H1 (cell line): ENCODE measurements at places on chromosomes 7 and 10.

DNA sequence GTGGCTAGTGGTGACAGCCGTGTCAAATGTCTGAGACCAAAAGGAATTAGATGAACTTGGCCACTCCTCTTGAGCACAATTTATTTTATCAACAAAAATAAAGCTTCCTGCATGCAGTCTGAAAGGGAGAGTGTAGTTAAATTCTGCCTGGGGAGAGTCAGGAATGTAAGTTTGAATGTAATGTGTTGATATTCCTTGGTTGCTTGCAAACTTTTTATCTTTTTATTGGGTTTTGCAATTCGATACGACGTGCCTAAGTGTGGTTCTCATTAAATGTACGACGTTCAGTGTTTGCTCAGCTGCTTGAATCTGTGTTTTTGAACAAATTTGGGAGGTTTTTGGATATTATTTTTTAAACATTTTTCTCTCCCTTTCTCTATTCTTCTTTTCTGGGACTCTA, 839.9 kb downstream of the CCSER2 start:
- H3K36me3 ChIP-seq, result no peaks in the 10 kb centered on the region
- H3K4me3 ChIP-seq, result no peak overlapping the region
- no peak for DNase-seq
- H3K27ac ChIP-seq, result no peak overlapping the region
- no peaks in the 10 kb centered on the region for H3K4me1 ChIP-seq

DNA sequence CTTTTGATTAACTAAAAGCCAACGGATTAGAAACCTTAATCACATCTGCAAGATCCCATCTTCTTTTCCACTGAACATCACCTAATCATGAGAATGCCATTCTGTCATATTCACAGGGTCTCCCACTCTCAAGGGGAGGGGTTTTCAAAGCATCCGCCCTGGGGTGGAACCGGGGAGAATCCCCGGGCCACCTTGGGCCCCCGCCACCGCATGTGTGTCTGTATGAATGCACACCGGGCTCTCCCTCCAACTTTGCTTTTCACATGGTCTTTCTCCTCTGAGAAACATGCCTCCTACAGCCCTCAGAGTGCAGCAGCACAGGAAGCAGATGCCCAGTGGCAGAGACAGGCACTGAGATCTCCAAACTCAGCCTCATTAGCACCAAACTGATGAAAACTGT, 233.2 kb upstream of the PPP2R2D start:
- H3K4me3 ChIP-seq, result no peak overlapping the region
- no peaks in the 10 kb centered on the region for H3K27me3 ChIP-seq
- H3K4me1 ChIP-seq, result no peaks in the 10 kb centered on the region; the same call in 1 of the 2 replicates
- H3K36me3 ChIP-seq, result no peaks in the 10 kb centered on the region

DNA sequence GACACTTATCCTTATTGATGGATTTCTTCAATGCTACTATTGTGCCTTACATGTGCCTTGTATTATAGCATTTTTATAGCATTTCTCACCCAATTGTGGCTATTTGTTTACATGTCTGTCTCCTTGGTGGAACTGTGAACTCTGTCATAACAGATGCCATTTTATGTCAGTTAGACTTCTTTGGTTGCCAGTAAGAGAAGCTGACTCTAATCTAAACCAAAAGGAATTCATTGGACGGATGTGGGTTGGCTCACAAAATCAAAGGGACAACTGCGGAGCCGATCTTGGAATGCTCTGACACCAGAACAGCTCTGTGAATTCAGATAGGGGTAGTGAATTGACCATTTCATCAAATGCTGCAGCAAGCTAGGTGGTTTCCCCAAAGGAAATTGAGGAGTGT, 15.0 kb downstream of the GARIN1A start:
- no peaks in the 10 kb centered on the region for H3K4me1 ChIP-seq
- no peaks in the 10 kb centered on the region for H3K27me3 ChIP-seq
- DNase-seq, result no peak
- H3K4me3 ChIP-seq, result no peak overlapping the region

GRCh38 chr10:69123306-69123746, 652 bp upstream of the VPS26A start:
- H3K4me1 ChIP-seq, result no peaks in the 10 kb centered on the region
- no peaks in the 10 kb centered on the region for H3K36me3 ChIP-seq
- H3K4me3 ChIP-seq, result peak overlapping the region; percentile 42
- H3K27me3 ChIP-seq, result no peaks in the 10 kb centered on the region
- no peak for DNase-seq

GRCh38 chr10:3143791-3144434, 28.7 kb downstream of the PITRM1 start:
- no peak overlapping the region for H3K27ac ChIP-seq
- H3K27me3 ChIP-seq, result no peaks in the 10 kb centered on the region
- no peak for DNase-seq
- H3K4me1 ChIP-seq, result no peaks in the 10 kb centered on the region

DNA sequence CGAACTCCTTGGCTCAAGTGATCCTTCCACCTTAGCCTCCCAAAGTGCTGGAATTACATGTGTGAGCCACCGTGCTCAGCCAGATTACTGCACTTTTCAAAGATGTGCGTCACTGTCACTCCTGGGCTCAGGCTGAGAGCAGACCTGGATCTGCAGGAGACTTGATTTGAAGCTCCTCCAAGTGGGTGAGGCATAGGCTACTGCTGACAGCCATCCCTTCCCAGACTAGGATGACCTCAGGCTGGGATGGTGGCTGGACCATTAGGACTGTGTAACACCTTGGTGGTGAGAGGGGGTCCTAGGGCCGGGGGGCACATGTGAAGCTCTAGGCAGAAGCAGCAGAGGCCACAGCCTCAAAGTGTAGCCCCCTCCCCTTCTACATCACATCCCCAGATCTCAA, 8.2 kb upstream of the SRRM3 start:
- peaks cover 11% of the 10 kb centered on the region for H3K4me1 ChIP-seq
- no peak overlapping the region for H3K27ac ChIP-seq
- no peak overlapping the region for H3K4me3 ChIP-seq
- DNase-seq, result no peak

- no peaks in the 10 kb centered on the region for H3K4me1 ChIP-seq
- no peaks in the 10 kb centered on the region for H3K27me3 ChIP-seq
These were observed 111.6 kb downstream of the NOC3L start for GRCh38 chr10:94251098-94251497.

GRCh38 chr10:129607607-129608109, 140.6 kb downstream of the MGMT start:
- peaks cover 5% of the 10 kb centered on the region for H3K4me1 ChIP-seq
- no peaks in the 10 kb centered on the region for H3K36me3 ChIP-seq
- no peak for DNase-seq

DNA sequence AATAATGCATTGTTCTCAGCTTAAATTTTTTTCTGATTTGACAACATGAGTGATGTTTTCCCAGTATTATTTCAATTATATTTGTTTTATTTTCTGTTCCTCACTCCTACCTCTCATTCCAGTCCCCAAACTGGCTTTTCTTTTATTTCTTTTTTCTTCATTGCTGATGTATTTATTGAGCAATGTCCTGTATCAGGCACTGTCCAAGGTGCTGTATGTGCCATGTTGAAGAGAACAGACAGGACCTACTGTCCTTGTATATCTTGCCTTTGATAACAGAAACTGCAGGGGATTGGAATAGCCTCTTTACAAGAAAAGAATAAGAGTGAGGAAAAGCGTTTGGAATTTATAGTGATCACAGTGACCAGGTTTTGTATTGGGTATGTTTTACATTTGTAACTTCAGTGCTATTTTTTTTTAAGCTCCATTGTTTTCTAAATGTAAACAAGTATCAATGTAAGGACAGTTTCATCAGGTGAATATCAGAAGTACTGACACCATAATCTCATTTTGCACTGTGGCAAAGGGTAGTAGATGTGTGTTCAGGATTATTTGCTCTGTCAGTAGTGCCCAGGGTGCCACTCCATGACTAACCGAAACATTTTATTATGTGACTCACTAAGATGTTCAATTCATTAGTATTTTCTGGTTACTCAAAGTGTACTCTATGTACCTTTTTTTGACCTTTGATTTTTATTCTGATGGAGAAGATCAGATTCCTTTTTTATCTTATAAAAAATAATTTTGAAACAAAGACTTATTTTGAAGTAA, 15.6 kb upstream of the CLDN12 start:
- no peak overlapping the region for H3K4me3 ChIP-seq
- no peaks in the 10 kb centered on the region for H3K4me1 ChIP-seq
- H3K36me3 ChIP-seq, result peaks cover 21% of the 10 kb centered on the region; the same call in 1 of the 2 replicates
- no peaks in the 10 kb centered on the region for H3K27me3 ChIP-seq
- no peak overlapping the region for H3K27ac ChIP-seq

DNA sequence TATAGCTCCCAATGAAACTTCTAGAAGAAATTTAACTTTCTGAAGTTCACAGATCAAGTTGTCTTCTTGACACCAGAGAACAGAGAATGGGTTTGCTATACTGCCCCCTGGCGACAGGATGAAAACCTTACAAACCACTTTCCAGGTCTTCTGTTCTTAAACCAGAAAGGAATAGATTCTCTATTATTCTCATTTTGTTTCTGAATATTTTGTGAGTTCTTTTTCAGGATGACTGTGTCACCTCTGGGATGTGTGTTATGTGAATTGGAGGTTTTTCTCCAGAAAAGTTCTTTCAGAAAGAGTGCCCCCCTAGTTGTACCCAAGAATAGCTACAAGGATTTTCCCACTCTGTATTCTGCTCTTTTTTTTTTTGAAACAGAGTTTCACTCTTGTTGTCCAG, 6.3 kb downstream of the IFT22 start:
- H3K4me3 ChIP-seq, result no peak overlapping the region
- H3K4me1 ChIP-seq, result no peaks in the 10 kb centered on the region
- no peak for DNase-seq
- H3K27ac ChIP-seq, result no peak overlapping the region
- peaks cover 12% of the 10 kb centered on the region for H3K36me3 ChIP-seq

DNA sequence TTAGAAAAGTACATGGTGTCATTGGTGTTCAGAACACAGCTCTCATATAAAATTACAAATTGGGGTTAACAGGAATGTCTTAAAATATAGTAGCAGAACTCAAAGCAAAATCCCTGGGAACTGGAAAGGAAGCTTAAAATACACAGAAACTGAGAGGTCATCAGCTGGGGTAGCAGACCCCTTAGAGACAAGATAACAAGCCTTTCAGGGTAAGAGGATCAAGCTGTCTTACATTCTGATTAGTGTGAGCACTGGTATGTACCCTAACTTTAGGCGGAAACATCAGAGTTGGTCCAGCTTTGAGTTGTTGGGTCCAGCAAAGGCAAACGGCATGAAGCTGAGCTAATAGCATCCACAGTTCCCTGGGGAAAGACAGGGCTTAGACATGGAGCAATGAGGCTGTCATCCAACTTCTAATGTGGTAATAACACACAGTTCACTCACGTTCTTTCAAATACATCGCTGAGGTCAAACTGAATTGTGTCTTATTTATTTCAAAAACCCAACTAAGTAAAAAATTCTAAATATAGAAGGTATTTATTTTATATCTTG, 32.6 kb downstream of the ARHGAP21 start:
- no peaks in the 10 kb centered on the region for H3K36me3 ChIP-seq
- no peak overlapping the region for H3K4me3 ChIP-seq
- no peak for DNase-seq

DNA sequence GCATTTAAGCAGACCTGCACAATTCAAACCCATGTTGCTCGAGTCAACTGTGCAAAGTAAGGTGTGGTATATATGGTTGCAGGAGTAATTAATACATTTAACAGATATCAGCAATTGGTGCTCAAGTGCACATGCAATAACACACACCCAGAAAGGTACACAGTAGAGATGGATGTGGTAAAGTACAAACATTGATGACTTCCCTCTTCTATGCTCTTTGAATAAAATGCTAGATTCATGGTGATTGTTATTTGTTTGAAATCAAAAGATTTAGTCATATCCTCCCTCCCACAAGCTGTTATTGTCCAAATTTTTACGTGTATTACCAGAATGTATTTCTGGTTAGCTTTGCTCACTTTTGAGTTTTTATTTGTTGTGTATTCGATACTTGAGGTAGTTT, 262.0 kb upstream of the CSTF2T start:
- no peaks in the 10 kb centered on the region for H3K27me3 ChIP-seq
- no peaks in the 10 kb centered on the region for H3K36me3 ChIP-seq
- no peak overlapping the region for H3K4me3 ChIP-seq

GRCh38 chr10:26374426-26374825, 63.7 kb upstream of the APBB1IP start:
- H3K27ac ChIP-seq, result no peak overlapping the region
- H3K4me1 ChIP-seq, result no peaks in the 10 kb centered on the region
- H3K4me3 ChIP-seq, result no peak overlapping the region
- H3K36me3 ChIP-seq, result no peaks in the 10 kb centered on the region
- no peaks in the 10 kb centered on the region for H3K27me3 ChIP-seq

DNA sequence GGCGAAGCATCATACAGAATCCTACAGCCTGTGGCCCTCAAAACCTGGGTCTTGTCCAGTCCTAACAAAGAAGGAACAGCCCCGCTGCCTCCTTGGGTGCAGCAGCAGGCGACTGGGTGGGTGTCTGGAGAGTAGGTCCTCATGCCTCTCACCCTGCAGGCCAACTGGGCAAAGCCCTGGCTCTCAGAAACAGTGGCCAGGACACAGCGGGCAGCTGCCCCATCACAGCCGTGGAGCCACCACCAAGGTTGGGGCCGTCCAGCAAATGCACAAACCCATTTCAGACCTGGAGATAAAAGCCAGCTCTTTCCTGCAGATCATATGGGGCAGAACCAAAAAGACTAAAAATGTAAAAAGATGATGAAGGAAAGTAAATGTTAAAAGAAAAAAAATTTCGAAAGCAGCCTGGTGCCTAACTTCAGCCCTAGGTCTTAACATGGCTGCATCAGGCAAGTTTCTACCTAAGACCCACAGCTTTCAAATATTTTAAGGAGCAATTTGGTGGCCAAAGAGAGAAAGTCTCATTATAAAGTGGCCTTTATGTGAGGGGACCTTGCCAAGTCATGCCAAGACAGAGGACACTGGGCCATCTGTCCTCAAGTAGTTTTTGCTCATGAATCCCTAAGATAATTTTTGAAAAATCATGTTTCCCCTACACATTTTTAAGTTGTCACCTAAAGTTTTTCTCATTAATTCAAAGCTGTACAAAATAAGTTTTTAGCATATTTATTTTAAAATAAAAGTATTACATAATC, 142.1 kb downstream of the PAXIP1 start:
- H3K36me3 ChIP-seq, result no peaks in the 10 kb centered on the region
- no peak overlapping the region for H3K4me3 ChIP-seq
- no peak for DNase-seq
- no peaks in the 10 kb centered on the region; the same call in 1 of the 2 replicates for H3K27me3 ChIP-seq

- DNase-seq, result no peak
- H3K27ac ChIP-seq, result peak overlapping the region; percentile 38; the same call in 1 of the 2 replicates
- no peaks in the 10 kb centered on the region for H3K27me3 ChIP-seq
- H3K36me3 ChIP-seq, result no peaks in the 10 kb centered on the region
These were observed 77.9 kb downstream of the PARD3 start for GRCh38 chr10:34736976-34737771.

DNA sequence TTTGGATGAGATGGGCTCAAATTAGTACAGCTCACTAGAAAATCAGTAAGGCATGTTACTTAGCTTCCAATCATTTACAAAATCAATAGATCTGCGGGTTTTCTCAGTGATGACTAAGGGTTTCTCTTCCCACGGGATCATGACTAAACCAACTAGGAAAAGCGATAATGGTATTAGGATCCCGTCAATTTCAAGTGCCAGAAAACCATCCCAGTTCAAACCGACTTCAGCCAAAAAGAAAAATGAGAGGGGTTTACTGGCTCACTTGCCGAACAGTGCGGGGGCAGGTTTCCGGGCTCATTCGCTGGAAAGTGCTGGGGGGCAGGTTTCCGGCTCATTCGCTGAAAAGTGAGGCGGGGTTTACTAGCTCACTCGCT, 62.1 kb upstream of the LYZL2 start:
- H3K36me3 ChIP-seq, result no peaks in the 10 kb centered on the region
- H3K4me1 ChIP-seq, result no peaks in the 10 kb centered on the region
- H3K27me3 ChIP-seq, result no peaks in the 10 kb centered on the region
- no peak overlapping the region for H3K4me3 ChIP-seq
- DNase-seq, result no peak
